Activated CD8-positive, alpha-beta T cell treated with anti-CD3 and anti-CD28 coated beads, Interleukin-2, amount 10 ng/mL, durations not matched to agents 7 days and 5 days (primary cell): ENCODE measurements at places on chromosomes 5 and 9. TPM values are rescaled to one million over a fixed set of nuclear protein-coding genes. Genes with fewer than 3 reads are reported as not detected.

TMEM252 gene
- total RNA-seq, result not detected

C9 gene
- total RNA-seq, result not detected

GRCh38 chr5:123450640-123451039 is 27.4 kb upstream of the CEP120 start:
- DNase-seq, result no peak

KLHL9 gene
- 18.8 TPM for total RNA-seq

DNA sequence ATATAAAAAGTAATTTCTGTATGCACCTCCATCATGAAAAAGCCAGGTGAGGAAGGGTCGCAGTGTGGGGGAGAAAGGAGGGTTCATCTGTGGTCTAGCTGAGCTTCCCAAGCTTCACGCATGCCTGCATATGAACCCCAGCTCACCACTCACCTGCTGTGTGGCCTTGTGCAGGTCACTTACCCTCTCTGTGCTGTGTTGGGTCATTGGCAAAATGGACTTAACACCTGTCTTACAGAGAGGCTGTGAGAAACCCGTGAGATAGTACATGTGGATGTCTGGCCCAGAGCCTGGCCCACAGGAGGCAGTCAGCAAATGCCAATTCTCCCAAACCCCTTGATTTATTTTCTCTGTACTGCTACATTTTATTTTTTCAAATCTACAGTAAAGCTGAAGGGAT is 88.9 kb downstream of the GABBR2 start:
- DNase-seq, result no peak

GRCh38 chr5:94218374-94218773 is 400.0 kb downstream of the KIAA0825 start:
- DNase-seq, result no peak

- DNase-seq, result no peak
These were observed 279.2 kb upstream of the TYRP1 start for GRCh38 chr9:12413986-12414385.

- DNase-seq, result no peak
These were observed 112.5 kb upstream of the CD180 start for GRCh38 chr5:67308988-67309688.

MCIDAS gene
- total RNA-seq, result not detected

GRCh38 chr5:62608529-62609511 is 30.2 kb downstream of the LRRC70 start:
- no peak for DNase-seq

- DNase-seq, result no peak
These were observed 227.3 kb downstream of the TMEM167A start for GRCh38 chr5:82849885-82850284.

- no peak for DNase-seq
These were observed 1.3 kb downstream of the ADRB2 start for GRCh38 chr5:148827723-148828122.

DNA sequence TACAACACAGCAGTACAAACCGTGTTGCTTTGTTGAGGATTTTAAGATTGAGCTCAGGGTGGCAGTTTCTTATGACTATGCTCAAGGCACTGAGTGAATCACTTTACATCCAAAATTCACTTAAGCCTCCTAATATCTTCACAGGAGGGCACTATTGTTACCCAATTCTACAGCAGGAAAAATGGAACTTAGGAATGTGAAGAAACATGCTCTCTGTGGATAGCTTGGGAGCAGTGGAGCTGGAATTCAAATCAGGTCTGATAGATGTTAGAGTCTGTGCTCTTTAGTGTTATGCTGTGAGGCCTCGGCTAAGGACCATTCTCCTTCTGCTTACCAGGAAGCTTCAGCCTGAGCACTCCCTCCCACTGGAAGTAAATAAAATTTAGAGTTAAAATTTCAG is 18.7 kb upstream of the HMHB1 start:
- no peak for DNase-seq

DNA sequence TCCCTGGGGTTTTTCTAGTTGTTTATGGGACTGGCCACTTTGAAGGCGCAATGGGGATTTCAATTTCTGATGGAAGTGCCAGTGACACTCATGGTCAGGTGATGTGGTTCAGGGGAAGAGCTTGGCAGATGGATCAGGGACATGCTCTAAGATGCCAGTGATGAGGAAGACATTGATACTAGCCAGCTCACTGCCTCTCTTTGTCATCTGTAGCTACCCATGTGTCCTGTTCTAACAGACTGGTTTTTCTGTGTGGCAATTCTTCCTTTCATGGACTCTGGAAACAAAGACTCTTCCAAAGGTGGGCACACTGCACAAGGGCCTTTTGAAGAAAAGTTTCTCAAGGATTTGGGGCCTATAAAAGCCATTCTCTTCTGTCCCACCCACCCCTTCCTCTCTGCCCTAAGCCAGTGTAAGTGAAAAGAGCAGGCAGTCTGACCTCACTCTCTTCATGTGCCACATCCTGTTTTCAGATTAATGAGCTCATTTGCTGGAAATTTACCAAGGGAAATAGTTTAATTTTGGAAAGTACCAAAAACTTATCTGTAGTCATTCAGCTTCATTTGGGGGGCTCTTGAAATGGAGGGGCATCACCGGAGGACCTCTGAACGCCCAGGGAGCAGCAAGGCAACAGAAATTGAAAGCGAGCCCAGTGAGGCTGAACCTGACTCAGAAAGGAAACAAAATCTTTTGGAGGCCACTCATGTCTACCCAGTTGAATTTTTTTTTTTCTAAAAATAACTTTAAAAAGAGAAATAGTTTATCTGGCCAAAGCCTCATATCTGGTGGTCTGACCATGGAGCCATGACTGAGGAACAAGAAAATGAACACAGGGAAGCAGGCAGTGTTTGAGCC is 4.9 kb upstream of the TRAF1 start:
- DNase-seq, result peak; percentile 74

GRCh38 chr5:147404706-147405105 is 105.2 kb downstream of the DPYSL3 start:
- no peak for DNase-seq

DNA sequence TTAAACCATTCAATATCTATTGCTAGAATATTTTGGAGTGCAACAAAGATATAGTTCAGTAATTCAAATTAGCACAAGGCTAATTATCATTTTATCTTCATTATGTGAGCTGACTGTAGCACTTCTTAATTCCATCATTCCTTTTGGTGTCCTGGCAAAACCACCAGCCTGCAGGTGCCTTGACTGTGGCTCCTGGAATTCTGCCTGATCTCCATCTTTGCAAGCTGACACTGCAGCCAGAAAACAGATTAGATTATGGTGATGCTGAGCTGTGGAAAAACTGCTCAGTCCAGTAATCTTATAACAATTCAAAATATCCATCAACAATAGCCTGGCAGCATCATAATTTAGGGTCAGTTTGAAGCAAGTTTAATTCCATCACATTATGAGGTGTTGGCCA is 919.5 kb downstream of the DTWD2 start:
- no peak for DNase-seq

DNA sequence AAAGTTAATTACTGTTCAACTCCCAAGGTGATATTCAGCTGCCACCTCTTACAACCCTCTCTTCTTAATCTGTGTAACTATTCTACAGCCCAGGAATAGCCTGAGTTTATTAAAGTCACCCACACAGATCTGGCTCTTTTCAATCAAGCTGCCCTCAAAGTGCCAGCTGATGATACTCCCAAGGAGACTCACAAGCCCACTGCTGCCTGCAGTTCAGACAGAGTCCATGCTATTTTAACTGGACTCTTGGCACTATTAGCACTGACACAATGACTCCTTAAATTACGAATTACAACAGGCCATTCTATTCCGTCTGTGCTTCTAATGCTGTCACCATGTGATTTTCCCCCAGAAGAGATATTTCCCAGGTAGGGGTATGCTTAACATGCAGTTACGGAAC is 26.3 kb downstream of the REEP5 start:
- DNase-seq, result no peak

C5 gene
- 1.3 TPM for total RNA-seq

ADRB2 gene
- total RNA-seq, result 2.2 TPM

GRCh38 chr5:174793684-174794328 is 69.4 kb downstream of the MSX2 start:
- peak; percentile 59 for DNase-seq

PHF24 gene
- total RNA-seq, result not detected

DNA sequence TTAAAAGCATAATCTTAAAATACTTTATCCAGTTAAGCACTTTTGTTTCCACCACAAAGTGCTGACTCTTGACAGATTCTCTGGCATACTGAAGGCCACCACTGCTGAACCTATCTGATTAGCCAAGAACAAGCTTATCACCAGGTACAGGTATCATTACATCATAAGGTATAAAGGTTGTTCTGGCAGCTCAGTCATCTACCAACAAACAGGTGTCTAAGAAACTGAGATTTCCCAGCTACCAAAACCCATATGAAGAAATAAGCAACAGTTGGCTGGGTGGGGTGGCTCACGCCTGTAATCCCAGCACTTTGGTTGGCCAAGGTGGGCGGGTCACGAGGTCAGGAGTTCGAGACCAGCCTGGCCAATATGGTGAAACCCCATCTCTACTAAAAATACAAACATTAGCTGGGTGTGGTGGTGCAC is 5.0 kb downstream of the MTMR12 start:
- DNase-seq, result no peak

DNA sequence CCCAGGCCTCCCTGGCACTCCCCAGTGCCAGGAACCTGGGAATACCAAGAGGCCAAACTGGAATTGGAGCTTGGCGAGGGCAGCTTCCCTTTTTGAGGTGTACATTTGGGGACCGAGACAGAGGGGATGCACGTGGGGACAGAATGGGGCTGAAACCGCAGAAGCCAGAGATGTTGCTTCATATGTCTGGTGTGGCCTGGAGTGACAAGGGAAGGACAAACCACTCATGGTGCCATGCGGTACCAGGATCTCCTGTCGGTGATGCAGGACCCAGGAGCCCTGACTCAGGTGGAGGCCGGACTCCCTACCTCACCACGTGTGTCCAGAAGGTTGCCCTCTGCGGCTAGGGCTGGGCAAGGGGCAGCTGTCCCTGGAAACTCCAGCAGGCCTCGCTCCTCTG is 4.0 kb upstream of the CSF2 start:
- DNase-seq, result no peak

GRCh38 chr9:15873573-15874177 is 320.8 kb downstream of the CCDC171 start:
- DNase-seq, result no peak

SH3TC2 gene
- total RNA-seq, result not detected

DNA sequence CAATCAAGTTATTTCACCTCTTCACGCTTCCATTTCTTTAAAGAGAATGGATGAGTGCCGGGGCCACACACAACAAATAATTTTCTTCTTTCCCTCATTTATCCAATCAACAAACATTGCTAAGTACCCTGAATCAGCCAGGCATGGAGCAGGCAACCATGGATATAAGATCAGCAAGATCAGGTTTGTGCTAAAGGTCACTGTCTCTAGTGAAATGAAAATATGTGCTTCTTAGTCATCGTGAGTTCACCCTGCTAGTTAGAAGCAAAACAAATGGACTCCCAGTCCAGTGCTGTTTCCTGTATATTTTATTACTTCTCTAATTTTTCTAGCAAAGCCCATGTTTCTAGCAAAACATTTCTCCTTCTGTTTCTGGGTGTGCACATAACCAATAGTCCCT is 629.2 kb downstream of the BNC2 start:
- DNase-seq, result no peak

KIF12 gene
- not detected for total RNA-seq

GRCh38 chr5:14569948-14570691 is 11.5 kb upstream of the OTULINL start:
- DNase-seq, result no peak

DNA sequence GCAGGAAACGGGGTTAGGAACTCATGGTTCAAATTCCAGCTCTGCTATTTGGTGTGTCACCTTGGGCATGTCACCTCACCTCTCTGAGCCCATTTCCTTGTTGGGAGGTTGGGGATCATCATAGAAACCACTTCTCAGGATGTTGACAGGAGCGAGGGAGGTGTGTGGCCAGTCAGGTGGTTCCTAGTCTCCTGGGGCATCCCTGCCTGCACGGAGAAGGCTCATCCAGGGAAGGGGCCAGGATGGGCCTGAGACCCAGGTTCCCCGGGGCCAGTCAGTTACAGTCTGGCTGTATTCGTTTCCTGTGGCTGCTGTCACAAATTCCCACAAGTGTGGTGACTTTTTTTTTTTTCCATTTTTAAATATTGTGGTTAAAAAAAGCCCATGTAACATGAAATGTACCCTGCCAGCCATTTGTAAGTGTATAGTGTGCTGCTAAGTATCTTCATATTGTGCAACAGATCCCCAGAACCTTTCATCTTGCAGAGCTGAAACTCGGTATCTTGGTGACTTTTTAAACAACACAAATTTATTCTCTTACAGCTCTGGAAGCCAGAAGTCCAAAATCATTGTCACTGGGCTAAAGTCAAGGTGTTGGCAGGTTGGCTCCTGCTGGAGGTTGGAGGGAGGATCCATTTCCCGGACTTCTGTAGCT is 78.7 kb upstream of the UNC5A start:
- no peak for DNase-seq

GRCh38 chr5:180090098-180090768 is 18.7 kb upstream of the RNF130 start:
- peak; percentile 82 for DNase-seq
